ENCODE measurements at places on chromosomes 1 and 21.

- DNase-seq, result no peak
Observed at GRCh38 chr21:43273708-43274021, 104.9 kb downstream of the CRYAA start.

DNA sequence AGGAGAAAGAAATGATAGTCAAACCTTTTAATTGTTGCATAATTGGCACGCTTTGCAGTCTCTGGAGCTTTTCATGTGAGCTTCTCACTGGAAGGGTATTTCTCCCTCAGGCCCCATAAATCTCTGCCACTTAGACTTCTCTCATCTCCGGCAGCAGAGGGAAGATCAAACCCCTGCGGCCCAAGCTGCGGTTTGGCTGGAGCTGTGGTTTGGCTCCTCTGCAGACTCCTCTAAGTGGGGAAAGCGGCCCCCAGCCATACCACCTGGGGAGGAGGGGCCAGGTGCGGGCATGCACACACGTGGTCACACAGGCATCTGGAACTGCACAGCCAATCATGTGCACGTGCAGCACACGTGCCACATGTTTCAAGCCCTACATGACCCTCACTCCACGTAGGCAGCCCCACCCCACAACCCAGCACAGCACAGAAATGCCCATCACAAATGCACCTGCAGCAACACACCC lies 58.3 kb downstream of the UBE2T start:
- no peak for DNase-seq

DNA sequence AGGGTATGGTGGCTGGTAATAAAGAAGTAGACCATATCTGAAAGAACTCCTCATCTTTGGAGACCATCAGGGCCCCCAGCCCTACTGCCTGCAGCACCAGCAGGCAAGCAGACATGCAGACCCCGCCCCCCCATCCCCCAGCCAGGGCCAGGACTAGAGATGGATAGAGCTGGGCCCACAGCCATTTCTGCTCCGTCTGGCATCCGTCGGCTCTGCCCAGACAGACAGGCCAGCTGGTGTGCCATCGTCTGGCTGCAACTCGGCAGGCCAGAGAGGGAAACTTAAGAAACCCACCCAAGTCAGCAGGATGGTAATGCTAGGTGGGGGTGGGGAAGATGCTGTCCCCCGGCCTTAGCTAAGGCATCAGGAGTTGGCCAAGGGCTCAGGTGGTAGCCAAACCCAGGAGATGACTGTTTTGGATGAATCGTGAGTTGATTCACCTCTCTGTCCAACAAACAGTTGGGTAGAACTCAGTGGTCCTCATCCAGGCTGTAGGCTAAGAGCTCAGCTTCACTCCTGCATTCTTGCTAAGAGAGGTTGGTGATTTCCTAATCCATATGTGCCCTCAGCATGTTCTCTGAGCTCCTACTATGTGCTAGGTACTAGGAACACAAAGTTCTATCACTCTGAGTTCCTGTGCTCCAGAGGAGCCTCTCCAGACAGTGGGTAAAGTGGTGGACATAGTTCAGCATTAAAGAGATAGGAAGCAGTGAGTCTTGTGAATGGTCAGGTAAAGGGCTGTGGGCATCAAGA lies 23.2 kb upstream of the TMEM222 start:
- no peak for DNase-seq

- DNase-seq, result no peak
Observed at GRCh38 chr1:63148825-63149645, 173.3 kb upstream of the FOXD3 start.

GRCh38 chr1:173202424-173203145 lies 4.5 kb downstream of the TNFSF4 start:
- no peak for DNase-seq

DNA sequence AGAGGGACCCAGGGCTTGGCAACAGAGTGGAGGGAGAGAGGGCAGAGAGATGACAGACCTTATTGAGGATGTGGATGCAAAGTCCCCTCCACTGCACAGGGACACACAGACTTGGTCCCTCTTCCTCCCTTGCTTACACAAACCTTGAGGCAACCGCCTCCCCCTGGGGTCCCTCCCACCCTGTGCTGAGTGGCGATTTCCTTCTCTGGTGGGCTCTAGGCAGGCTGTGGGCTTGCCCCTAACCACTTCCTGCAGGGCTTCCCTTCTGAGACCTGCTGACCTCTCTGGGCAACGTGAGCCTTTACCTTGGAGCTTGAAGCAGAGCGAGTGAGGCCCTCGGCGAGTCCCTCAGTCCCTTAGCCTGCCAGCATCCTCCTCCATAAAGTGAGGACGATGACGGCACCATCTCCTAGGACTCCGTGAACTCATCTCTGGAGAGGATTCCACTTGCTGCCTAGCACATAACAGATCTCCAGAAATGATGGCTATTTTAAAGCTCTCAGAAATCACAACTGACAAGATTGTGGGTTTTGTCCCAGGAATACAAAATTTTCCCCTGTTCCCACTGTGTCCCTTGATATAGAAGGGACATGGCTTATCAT lies 25.0 kb downstream of the KIAA1614 start:
- DNase-seq, result no peak

All from activated CD4-positive, alpha-beta T cell treated with anti-CD3 and anti-CD28 coated beads, Interleukin-2, amount 50 U/mL, for 4 hours (primary cell).